ENCODE measurements at places on chromosomes 2 and 18.

DNA sequence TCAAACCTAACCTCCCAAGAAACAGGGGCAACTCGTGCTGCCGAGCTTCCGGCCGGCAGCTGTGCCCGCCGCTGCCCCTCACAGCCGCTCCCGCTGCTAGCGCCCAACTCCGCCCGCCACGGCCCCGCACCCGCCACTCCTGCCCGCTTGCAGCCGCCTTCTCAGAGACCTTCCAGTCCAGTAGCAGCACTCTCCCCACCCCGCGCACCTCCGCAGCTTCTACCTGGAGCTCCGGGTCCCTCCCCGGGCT is 722 bp upstream of the C2orf15 start:
- H3K27me3 ChIP-seq, result no peaks in the 10 kb centered on the region
- H3K4me3 ChIP-seq, result peak overlapping the region; percentile 96
- no peak for DNase-seq
- peak overlapping the region; percentile 53 for H3K27ac ChIP-seq
- no peaks in the 10 kb centered on the region for H3K4me1 ChIP-seq

DNA sequence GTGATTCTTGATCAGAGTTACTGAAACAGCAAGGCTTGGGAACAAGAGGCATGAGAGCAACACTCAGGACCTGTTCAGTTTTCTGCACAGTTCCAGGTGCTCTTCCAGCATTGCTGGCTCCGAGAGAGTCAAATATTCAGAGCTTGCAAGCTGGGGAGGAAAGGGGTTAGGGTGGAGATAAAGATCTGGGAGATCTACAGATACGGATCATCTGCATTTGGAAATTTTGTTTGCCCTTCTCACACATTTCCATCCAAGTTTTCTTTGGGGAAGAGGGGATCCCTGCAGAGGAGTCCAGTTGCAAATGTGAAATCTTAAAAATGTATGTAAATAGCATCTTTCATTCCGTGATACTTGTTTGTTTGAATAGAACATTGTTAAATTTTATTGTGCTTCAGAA is 108.2 kb downstream of the NEDD4L start:
- H3K36me3 ChIP-seq, result no peaks in the 10 kb centered on the region
- no peak overlapping the region for H3K27ac ChIP-seq
- H3K27me3 ChIP-seq, result no peaks in the 10 kb centered on the region
- H3K4me1 ChIP-seq, result no peaks in the 10 kb centered on the region

GRCh38 chr2:134410006-134410405 is 156.1 kb downstream of the MGAT5 start:
- H3K4me3 ChIP-seq, result no peak overlapping the region
- no peak overlapping the region for H3K27ac ChIP-seq
- no peak for DNase-seq
- peaks cover 12% of the 10 kb centered on the region for H3K4me1 ChIP-seq
- H3K27me3 ChIP-seq, result no peaks in the 10 kb centered on the region
- H3K36me3 ChIP-seq, result no peaks in the 10 kb centered on the region

DNA sequence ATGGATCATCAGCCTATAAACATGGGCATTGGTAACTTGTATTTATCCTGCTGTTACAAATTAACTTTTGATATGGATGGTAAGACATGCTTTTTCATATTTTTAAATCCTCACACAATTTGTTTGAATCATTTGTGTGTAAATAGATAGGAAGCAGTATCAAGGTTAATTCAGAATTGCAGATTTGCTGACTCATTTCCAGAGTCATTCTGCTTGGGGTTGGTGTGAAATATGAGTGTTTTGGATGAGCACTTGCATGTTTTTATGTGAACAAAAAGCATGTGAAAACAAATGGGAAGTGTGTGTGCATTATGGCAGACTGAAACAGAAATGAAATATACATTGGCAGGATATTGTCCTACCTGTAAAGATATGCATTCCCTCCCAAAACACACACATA is 11.8 kb downstream of the CCDC85A start:
- no peaks in the 10 kb centered on the region for H3K4me1 ChIP-seq
- H3K4me3 ChIP-seq, result no peak overlapping the region
- no peak for DNase-seq
